ENCODE measurements at places on chromosomes 4 and X.

DNA sequence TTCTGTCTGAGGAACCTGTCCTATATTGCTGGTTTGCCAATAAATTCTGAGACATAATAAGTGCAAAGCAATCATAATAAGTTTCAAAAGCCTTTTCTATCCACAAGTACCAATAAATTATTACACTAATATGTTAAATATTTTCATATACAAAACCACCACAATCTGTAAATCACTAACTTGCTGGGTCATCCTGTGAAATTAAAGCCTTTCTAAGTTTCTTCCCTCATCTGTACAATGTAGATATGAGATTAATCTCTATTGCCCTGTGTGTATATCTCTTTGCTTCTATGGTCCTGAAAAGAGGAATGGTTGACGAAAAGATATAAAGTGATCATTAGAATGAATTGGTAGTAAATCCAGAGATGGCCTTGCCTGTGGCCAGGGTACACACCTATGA lies 231.6 kb downstream of the NR3C2 start:
- DNase-seq, result no peak

DNA sequence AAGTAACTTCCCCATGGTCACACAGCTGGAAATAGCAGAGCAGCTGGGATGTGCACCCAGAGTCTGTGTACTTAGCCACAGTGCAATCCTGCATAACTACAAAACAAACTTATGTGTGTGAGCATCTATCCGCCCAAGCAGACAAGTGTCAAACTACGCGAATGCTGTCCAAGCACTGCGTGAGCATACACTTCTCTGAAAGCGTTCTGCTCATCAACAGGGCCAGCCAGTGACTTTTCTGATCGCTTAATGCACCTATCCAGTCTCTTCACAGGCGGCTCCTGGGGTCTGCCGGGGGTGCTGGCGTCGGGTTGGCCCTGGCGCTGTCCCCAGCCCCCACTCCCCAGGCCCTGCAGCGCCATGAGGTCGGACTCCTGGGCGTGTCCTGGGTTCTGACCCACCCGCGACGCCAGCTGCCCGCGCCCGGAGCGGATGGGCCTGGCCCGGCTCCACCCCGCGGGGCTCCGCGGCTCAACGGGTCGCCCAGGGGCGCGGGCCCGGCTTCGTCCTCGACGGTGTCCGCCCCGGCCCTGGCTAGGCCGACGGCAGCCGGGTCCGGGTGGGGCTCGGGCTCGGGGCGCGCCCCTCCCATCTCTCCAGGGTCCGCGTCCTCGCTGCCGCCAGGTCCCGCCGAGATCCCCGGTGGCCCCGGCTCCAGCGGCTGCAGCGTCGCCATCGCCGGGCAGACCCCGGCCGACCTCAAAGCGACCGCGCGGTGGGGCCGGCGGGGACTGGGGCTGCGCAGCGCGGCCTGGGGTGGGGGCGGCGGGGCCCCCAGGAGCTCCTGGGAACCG lies 1.3 kb upstream of the ZNF141 start:
- DNase-seq, result peak; percentile 0

GRCh38 chr4:7435471-7436061 lies 836 bp upstream of the PSAPL1 start:
- DNase-seq, result no peak

DNA sequence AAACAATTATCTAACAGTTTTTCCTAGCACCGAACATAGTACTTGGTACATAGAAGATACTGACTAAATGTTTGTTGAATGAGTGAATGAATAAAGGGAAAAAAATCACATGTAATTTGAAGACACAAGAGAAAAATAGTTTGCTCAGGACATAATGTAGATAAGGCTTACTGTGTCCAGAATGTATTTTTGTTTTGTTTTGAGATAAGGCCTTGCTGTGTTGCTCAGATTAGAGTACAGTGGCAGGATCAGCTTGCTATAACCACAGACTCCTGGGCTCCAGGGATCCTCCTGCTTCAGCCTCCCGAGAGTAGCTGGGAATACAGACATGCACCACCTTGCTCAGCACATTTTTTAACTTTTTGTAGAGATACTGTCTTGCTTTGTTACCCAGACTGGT lies 6.5 kb downstream of the FAM199X start:
- no peak for DNase-seq

GRCh38 chr4:60737858-60738257 lies 462.3 kb upstream of the ADGRL3 start:
- DNase-seq, result peak; percentile 26

GRCh38 chr4:53653484-53654053 lies 62.3 kb upstream of the LNX1 start:
- peak; percentile 38 for DNase-seq

DNA sequence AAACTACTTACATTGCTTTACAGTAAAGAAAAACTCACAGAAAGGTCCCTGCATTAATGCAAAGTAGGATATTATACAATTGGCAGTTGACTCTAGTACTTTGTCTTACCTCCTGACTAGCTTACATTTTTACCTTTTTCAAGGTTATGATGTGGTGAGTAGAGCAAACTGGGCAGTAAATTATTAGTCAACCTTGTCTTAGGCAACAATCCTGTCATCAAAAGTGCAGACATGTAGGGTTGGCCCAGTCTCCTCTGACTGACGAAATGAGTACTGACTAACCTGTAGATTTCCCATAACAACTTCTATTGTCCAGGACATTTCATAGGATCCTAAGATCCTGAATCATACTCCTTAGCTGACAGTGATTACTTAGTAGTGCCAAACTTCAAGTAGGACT lies 142.0 kb upstream of the NUDT6 start:
- peak; percentile 53 for DNase-seq

DNA sequence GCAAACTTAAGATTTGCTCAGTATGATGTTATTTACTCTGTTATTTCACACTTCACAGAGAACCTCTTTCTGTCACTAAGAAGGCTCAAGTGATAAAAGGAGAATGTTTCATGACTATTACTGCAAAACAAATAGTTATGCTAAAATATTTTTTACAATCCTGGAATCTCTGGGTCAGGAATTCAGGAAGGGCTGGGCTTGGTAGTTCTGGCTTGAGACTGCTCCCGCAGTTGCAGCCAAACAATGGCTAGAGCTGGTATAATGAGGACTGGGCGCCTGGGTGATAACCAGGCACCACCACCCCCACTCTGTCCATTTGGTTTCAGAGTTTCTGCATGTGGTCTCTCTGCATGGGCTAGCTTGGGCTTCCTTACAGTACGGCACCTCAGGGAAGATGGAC lies 28.7 kb upstream of the SPP1 start:
- no peak for DNase-seq

DNA sequence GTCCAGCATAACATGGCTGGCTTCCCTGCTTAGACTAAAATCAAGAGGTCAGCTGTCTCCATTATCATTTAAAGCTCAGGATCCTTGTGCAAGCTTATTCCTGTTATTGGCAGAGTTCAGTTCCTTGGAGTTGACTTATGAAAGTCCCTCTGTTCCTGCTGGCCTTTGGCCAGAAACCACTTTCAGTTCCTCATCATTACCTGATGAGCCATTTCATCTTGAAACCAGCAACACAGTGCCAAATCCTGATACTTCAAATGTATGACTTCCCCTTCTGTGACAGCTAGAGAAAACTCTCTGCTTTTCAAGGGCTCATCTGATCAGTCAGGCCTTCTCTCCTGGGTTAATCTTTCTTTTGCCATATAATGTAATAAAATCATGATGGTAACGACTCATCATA lies 110.6 kb upstream of the FSTL5 start:
- peak; percentile 1 for DNase-seq

DNA sequence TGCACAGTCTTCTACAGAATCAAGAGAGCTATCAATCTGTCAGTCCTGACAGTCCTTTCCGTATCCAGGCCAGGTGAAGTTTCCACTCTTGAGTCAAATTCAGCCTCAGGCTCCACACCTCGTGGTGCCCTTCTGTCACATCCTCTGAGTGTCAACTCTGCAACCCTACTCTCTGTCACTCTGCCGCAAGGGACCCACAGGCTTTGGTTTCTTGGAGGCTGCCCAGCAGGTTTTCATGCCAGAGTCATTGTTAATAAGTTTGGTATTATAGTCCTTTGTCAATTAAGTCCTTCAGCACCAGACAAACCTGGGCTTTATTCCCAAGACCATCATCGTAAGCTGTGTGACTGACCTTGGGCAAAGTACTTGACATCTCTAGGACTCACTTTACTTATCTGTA lies 83.4 kb upstream of the KLHL13 start:
- no peak for DNase-seq

DNA sequence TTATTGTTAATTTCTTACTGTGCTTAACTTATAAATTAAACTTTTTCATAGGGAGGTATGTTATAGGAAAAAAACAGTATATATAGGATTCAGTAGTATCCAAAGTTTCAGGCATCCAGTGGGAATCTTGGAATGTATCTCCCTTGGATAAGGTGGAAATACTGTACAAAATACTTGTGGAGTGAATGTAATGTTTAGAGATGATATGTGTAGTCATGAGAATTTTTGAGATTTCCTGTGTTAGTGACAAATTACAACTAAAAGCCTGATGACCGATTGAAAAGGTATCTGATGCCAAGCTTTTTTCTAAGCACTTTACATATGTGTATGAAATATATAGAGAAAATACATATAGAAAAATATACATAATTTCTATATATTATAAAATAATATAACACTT lies 69.2 kb downstream of the STK32B start:
- peak; percentile 19 for DNase-seq

- DNase-seq, result peak; percentile 80
Observed at GRCh38 chrX:136725441-136726104, 55.2 kb downstream of the ARHGEF6 start.

All from fibroblast of upper back skin (primary cell).